ENCODE measurements at places on chromosomes 6 and 20.

GRCh38 chr20:13567663-13568062, 71.1 kb downstream of the TASP1 start:
- no peak for DNase-seq

- no peak for DNase-seq
Observed at GRCh38 chr6:131053546-131054240, 9.4 kb downstream of the EPB41L2 start.

DNA sequence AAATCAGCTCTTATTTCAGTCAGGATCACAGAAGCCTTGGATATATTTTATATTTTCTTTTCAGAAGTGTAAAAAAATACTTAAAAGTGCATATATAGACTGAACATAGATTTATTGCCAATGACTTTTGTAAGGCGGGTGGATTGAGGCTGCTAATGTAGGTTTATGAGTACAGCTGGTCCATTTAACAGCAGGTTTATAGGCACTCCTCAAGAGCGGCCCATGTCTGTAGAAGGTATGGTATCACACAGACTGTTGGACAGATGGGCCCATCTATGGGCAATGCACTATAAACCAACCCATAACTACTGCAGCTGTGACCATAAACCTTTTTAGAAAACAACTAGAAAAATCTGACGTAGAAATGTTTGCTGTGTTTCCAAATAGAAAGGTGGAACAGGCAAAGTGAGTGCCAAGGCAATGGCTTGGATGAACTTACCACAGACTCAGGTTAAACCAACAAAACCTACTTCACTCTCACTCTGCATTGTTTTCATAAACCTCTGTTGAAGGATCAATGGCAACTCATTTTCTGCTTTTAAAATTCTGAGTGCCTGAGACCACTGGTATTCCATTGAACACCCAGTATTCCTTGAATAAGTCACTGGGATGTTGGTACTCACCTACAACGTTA, 170.6 kb upstream of the EYA4 start:
- DNase-seq = no peak

- DNase-seq = peak; percentile 23
Observed at GRCh38 chr20:62773845-62774714, 22.2 kb upstream of the MRGBP start.

DNA sequence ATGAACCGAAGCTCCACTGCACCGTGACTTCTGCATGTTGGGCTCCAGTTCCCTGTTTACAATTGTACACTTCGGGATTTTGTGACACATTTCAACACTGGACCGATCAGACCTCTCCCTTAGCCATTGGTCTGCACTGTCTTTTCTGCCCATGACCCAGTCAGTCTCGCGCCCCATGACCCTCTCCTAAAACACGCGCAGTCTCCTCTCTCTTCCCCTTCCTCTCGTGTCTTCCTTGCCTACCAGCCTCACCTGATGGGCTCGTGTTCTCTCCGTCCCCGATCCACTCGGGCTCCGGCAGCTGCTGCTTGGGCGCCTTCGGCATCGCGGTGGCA, 535 bp upstream of the ABCF1 start:
- DNase-seq = no peak

- no peak for DNase-seq
Observed at GRCh38 chr6:118752803-118753202, 101.4 kb upstream of the CEP85L start.

Measured in activated CD8-positive, alpha-beta T cell treated with anti-CD3 and anti-CD28 coated beads for 36 hours (primary cell).